HFF-Myc (cell line): ENCODE measurements at places on chromosomes 5 and 9.

DNA sequence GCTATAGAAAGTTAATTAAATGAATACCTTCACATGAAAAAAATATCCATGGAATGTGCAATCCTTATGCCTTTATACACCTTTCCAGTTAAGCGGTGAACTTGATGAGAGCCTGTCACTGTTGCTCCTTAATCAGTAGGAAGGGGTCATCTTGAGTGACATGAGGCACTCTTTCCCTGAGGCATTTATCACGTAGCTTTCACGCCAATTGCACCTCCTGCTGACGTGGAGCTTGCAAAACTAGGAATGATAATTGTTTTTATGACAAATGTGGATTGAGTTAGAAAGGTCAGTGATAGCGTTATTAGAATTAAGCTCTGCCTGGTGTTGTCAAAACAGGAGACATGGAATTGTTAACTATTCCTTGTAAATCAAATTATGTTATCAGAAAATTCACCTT lies 79.7 kb downstream of the SLF1 start:
- no peak for DNase-seq

DNA sequence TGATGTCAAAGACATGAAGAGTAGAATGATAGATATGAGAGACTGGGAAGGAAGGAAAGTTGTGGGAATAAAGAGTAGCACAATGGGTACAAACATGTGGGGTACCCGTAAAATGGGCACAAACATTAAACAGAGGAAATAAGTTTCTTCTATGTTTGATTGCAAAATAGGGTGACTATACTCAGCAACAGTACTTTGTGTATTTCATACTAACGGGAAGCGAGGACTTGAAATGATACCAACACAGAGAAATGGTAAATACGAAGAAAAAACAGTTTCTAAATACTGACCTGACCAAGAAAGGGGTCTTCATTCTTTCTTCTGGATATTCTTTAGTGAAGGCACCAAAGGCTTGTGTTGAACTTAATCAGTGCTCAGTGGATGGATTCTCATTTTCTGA lies 31.1 kb downstream of the ATP6V0E1 start:
- DNase-seq = no peak

DNA sequence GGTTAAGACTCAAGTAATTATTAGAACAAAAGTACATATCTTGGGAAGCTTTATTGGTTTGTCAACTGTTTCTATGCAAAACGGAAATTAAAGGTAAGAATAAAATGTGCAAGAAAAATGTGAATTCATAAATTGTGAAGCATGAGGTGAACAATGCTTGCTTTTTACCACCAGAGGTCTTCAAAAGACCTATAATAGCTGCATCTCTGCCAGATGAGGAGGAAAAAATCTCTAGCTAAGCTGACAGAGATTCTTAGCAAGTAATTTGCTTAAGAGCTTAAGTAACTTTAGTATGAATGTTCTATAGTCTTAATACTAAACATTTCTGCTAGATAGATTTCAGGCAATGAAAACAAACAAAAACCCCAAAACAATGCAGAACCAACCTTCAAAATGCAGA lies 54.1 kb downstream of the MRPS30 start:
- no peak for DNase-seq

- DNase-seq = no peak
Measured at GRCh38 chr5:169592937-169593650, 9.5 kb downstream of the SPDL1 start.

- no peak for DNase-seq
Measured at GRCh38 chr9:85577353-85577952, 164.3 kb downstream of the AGTPBP1 start.

GRCh38 chr5:140631036-140631417 lies 1.9 kb downstream of the CD14 start:
- no peak for DNase-seq

GRCh38 chr5:126677121-126677520 lies 76.4 kb downstream of the PHAX start:
- no peak for DNase-seq

GRCh38 chr9:68949271-68950000 lies 64.5 kb downstream of the PRKACG start:
- no peak for DNase-seq

- no peak for DNase-seq
Measured at GRCh38 chr9:124146031-124146561, 111.7 kb upstream of the NEK6 start.

- DNase-seq = no peak
Measured at GRCh38 chr5:177430140-177430951, 3.9 kb downstream of the GRK6 start.

GRCh38 chr5:138011991-138012390 lies 20.9 kb downstream of the FAM13B start:
- DNase-seq = no peak

- no peak for DNase-seq
Measured at GRCh38 chr5:134833340-134834032, 12.3 kb upstream of the C5orf24 start.

DNA sequence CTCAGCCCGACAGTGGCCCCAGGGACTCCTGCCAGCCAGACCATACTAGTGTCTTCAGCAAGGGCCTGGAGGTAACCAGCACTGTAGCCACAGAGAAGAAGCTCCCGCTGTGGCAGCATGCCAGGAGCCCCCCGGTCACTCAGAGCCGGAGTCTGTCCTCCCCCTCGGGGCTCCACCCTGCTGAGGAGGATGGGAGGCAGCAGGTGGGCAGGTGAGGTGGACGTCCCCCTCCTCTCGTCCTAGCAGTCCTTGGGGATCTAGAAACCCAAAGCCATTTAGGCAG lies 28.0 kb upstream of the LRRC14B start:
- DNase-seq = no peak

DNA sequence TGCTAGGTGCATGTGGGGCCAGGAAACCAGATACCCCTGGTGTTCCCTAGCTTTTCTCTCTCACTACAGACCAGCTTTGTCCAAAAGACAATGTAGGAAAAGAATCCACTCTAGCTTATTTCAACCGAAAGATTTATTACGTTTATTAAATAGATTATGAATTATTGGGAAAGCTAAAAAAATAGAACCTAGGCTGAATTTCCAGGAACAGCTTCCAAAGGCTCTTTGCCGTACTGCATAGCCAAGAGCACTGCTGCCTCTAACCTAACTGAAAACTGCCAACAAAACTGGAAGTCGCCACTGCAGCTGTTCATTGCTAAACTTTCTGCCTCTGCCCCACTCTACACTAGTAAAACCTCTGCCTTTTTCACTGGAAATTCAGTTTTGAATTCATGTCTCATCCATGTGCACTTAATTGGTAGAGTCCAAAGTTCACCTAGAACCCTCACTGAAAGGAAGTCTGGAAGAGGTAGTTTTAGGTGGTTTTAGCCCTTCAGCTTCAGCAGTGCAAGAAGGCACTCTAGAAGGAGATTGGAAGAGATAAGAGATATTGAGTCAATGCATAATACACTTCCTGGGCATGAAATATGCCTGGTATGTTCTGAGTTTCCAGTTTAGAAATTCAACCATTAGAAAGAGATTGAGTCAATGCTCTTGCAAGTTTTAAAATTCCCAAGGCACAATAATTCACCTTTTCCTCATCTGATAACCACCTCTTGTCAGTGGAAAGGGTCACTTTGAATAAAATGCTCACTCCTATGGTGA lies 927.9 kb downstream of the MAT2B start:
- DNase-seq = no peak

DNA sequence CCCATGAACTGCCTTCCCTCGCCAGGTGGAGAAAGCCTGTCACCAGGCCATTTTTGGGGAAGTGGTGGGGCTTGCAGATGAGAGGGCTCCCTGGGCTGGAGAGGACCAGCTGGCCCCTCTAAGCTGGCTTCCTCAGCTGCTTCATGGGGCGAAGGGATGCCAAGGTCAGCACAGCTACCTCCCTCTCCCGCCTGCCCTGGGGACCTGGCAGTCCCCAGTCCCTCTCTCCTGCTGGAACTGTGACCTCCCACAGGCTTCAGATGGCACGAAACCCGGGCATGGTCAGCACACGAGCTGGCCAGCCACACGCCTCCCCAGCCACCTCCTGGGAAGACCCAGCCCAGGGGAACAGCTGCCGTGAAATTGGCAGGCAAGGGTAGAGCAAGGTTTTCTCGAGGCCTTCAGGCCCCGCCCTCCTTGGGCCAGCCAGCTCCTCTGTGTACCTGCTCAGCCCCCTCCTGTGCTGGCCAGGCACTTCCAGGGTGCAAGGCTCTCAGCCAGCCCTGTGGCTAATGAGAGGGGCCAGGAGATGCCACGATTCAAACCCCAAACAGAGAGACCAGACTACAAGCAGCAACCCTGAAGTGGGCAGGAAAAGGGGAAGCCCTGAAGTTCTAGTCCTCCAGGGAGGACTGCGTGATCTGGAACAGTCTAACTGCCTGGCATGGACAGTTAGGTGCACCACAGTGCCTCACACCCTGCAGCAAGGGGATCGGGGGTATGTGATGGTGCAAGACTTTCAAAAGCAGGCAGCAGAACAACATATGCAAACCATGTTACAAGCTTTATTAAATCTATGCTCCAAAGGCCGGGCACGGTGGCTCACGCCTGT lies 12.9 kb downstream of the PLPP7 start:
- no peak for DNase-seq

DNA sequence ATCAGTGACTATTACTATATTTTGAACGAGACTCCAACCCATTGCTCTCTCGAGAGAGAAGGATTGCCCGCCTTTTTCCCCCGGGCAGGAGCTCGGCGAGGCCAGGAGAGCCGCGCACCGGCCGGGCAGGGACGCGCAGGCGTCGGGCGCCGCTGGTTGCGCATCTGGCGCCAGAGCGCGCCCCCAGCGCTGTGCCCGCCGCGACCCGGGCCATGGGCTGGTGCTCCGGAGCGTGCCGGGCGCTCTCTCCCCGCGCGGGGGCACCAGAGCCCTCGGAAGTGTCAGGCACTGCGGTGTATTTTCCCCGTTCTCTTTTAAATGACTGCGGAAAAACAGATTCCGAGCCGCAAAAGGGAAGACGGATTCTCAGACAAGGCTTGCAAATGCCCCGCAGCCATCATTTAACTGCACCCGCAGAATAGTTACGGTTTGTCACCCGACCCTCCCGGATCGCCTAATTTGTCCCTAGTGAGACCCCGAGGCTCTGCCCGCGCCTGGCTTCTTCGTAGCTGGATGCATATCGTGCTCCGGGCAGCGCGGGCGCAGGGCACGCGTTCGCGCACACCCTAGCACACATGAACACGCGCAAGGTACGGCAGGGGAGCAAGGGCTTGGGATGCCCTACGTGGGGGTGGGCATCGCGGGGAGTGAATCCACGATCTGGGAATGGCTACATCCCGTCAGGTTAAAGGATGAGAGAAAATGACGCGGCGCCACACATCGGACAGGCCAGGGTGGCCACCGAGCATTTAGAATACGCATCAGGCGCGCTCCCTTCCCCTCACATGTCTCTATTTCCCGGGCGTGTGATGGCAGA lies 1.1 kb upstream of the NTRK2 start:
- DNase-seq = peak; percentile 15

GRCh38 chr9:123724211-123724796 lies 205.6 kb downstream of the DENND1A start:
- no peak for DNase-seq

- DNase-seq = no peak
Measured at GRCh38 chr9:125169895-125170294, 19.7 kb downstream of the PPP6C start.

DNA sequence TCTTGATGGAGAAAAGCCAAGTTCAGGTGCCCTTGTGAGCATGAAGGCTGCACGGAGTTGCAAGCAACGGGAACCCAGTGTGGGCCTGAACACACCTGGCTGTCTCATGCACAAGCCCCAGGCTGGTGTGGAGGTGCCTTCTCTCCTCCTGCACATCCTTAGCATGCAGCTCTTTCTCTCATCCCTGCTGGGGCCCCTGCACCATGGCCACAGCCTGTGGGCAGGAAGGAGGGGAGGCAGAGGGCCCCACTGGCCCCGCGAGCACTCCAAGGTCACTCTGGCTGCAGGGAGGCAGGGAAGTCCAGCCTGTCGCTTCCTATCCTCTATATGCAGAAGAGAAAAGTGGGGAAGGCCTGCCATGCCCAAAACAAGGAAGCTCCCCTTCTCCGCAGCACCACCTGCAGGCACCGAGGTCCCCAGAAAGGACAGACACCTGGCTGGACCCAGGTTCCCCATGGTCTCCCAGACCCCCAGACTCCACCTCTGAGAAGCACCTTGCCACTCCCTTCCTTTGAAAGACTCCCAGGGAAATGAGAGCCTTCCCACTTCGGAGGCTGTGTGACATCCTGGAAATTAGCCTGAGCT lies 18.6 kb downstream of the STKLD1 start:
- no peak for DNase-seq

- peak; percentile 97 for DNase-seq
Measured at GRCh38 chr9:76818271-76818670, 54.0 kb downstream of the PCA3 start.

GRCh38 chr5:143401227-143402016 lies 2.1 kb downstream of the NR3C1 start:
- DNase-seq = no peak

DNA sequence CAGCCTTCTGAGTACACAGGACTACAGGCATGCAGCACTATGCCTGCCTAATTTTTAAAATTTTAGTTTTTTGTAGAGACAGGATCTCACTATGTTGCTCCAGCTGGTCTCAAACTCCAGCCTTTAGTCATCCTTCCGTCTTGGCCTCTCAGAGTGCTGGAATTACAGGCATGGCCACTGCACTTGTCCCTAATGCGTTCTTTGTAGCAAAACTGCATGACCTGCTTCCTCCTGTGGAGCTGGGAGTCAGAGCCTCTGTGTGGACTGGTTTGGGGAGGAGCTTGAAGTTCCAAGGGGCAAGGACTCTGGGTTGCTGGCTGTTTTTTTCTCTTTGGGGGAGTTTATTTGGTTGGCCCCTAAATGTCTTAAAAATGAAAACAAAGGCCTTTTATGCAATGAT lies 22.7 kb upstream of the ANKRD34B start:
- no peak for DNase-seq

DNA sequence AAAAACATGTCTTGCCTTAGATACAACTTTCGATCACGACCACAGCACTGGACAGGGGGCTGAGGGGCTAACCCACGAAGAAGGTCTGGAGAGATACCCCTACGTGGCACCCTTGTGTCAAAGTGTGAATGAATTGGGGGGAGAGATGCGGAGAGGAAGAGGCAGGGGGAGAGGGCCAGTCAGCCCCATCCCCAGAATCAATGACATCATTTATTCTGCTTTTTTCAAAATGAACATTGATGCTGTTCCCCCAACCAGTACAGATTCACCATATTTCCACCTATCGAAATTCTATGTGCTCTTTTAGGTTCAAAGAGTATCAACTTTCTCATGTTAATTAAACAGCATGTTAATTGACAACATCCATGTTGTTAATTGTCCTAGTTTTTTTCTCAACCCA lies 32.4 kb downstream of the DAP start:
- no peak for DNase-seq

- peak; percentile 33 for DNase-seq
Measured at GRCh38 chr9:127637322-127637847, 25.3 kb downstream of the STXBP1 start.

DNA sequence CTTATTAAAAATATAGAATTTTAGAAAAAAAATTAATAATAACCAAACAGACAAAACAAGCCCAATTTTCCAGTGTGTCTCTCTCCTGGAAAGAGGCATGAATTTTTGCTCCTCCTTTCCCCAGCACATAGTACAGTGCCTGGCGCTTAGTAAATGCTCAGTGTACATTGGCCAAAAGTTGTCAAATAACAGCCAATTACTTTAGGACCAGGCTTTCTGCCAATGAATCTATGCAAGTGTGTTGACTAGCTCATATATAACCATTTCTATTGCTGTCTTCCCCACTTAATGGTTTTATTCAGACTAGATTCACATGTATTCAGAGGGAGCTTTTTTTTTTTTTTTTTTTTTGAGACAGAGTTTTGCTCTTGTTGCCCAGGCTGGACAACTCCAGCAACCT lies 120.1 kb upstream of the CD180 start:
- no peak for DNase-seq

- DNase-seq = peak; percentile 38
Measured at GRCh38 chr5:65150599-65151304, 331.0 kb downstream of the ADAMTS6 start.

- DNase-seq = peak; percentile 39
Measured at GRCh38 chr5:126490167-126490940, 67.1 kb downstream of the GRAMD2B start.
